ENCODE measurements at places on chromosomes 13 and 19. TPM values are rescaled to one million over a fixed set of nuclear protein-coding genes. Genes with fewer than 3 reads are reported as not detected.

- no peak for DNase-seq
Measured at GRCh38 chr19:14271840-14272239, 65.9 kb upstream of the ADGRL1 start.

GRCh38 chr13:53151336-53152056, 122.9 kb downstream of the OLFM4 start:
- DNase-seq, result peak; percentile 32

DNA sequence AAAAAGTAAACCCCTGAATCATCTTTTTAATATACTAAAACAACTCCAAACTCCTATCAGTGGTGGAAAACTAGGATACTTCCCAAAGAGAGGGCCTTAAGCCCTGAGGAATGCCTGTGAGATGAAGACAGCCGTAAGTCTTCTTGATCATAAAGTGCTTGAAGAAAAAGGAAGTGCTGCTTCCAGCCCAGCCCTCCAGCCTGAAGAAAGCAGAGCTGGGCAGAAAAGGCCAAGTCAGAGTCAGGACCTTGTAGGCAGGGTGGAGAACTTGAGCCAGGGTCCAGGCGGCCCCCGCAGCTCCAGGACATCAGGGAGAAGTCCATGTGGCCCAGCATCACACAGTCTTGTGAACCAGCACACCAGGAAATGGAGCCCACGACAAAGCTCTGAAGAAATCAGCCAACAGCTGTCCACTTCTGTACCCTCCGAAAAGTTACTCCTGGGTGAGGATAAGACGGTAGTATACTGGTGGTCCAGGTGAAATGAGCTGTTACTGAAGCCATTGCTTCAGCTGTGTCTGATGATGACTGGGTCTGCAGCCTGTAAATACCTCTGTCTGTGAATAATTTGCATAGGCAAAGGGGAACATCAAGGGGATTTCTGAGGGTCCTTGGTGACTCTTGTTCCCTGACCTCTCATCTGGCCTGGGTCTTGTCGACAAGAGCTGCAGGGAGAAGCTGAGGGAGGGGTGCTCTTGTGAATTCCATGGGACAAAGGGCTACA, 18.7 kb upstream of the CRYL1 start:
- DNase-seq, result no peak

GRCh38 chr13:31909864-31910551, 121.6 kb upstream of the FRY start:
- peak; percentile 56 for DNase-seq

DNA sequence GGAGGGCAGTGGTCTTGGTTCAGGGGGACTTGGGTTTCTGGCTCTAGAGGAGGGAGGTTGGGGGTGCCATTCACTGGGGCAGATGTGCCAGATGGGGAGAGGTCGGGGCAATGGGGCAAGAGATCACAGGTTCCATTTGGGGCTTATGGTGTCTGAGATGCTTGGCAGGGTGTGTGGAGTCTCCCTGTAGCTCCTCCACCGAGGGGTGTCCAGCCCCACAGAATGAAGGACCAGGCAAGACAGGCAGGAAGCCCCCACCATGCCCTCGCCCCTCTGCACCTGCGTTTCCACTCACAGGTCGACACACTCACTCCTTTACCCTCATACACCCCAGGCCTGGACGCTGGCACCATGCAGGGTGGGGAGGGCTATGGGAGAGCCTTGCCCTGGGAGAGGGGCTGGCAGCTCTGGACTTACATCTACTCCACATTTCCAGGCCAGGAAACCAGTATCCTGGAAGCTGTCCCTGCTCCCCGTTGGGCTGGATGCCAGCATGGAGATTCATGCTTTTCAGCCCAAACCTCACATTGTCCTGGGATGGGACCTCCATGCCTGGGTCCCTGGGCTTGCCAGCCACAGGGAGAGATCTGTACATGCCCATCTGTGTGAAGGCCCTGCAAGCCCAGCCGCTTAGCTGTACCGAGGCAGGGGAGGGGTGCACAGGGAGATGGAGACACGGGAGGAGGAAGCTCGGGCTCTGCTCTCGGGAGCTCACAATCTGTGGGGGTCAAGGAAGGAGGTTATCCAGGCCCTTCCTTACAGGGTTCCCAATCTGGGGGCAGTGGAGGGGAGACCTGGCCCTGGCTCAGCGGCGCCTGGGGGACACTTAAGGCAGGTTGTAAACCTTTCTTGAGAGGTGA, 77.1 kb downstream of the CHST8 start:
- no peak for DNase-seq

GRCh38 chr19:4069331-4069959, 2.7 kb upstream of the ZBTB7A start:
- DNase-seq, result peak; percentile 84

DNA sequence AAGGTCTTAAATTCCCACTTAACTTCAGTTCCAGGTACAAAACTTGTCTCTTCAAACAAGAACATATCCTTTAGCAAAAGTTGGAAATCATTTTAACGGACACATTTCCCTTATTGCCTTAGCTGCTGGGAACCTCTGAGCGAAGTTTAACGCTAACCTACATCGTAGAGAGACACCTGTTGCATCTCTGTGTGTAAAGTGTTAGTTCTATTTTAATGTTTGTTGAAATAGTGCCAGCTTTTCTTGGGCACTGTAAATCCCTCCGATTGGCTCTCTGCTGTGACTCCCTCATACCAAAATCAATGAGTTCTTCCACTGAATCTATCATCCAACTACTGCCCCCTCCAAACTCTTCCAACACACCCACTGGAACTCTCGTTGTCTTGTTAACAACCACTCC, 2.3 kb upstream of the HIF3A start:
- DNase-seq, result no peak

DNA sequence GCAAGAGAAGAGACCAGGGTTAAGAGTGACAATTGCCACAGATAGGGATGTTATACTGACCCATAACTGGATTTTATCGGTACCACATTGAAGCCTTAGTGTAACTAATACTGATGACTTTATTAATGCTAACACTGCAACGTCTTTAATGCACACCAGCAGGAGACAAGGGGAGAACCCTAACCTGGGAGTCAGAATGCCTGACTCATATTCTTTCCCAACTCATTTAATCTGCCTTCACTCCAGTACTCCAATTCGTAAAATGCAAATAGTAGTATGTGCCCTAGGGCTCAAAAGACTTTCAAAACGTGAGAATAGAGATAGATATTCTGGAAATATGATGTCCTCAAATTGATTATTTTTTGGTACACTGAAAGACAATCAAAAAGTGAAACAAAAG, 62.4 kb downstream of the GPC6 start:
- DNase-seq, result no peak

- DNase-seq, result no peak
Measured at GRCh38 chr13:76216729-76217128, 580.6 kb downstream of the LMO7 start.

- DNase-seq, result peak; percentile 64
Measured at GRCh38 chr19:10718205-10719196, 622 bp downstream of the DNM2 start.

- no peak for DNase-seq
Measured at GRCh38 chr19:39085392-39085791, 1.2 kb downstream of the ACP7 start.

- no peak for DNase-seq
Measured at GRCh38 chr13:59299584-59299983, 864.1 kb downstream of the DIAPH3 start.

DNA sequence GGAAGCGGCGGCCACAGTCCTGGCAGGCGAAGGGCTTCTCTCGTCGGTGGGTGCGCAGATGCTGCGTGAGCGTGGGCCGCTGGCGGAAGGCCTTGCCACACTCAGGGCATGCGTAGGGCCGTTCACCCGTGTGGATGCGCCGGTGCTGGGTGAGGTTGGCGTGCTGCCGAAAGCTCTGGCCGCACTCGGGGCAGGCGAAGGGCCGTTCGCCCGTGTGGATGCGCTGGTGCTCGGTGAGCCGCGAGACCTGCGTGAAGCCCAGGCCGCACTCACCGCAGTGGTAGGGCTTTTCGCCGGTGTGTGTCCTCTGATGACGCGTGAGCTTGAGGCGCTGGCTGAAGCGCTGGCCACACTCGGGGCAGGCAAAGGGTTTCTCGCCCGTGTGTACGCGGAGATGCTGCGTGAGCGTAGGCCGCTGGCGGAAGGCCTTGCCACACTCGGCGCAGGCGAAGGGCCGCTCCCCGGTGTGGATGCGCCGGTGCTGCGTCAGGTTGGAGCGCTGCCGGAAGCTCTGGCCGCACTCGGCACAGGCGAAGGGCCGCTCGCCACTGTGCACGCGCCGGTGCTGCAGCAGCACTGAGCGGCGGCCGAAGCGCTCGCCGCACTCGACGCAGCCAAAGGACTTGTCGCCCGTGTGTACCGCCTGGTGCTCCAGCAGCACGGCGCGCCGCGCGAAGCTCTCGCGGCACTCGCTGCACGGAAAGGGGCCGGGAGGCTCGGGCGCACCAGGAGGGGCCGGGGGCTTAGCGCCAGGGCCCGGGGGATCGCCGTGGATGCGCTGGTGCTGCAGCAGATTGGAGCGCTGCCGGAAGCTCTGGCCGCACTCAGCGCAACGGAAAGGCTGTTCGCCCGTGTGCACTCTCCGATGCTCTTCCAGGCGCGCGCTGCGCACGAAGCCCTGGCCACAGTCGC, 4.0 kb upstream of the UBE2M start:
- peak; percentile 52 for DNase-seq

GRCh38 chr19:7351861-7352260, 3.1 kb downstream of the ARHGEF18 start:
- DNase-seq, result no peak

DNA sequence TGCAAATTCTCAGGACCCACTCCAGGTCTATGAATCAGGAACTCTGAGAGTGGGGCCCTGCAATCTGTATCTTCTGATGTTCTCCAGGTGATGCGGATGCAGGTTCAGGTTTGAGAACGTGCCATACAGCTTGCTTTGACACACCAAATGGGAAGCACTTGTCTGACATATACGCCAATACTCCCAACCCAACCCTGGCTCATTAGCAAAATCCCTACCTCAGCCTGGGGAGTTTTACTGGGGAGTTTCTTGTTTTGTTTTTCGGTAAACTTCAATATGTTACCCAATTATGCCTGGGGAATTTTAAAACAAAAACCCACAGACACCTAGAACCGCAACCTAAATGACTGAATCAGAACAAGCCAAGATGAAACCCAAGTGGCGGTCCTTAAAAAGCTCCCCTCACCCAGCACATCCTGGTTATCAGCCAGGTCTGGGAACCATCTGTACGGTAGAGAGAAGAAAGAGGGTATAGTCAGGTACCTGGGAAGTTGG, 41.2 kb downstream of the ABCC4 start:
- no peak for DNase-seq

DNA sequence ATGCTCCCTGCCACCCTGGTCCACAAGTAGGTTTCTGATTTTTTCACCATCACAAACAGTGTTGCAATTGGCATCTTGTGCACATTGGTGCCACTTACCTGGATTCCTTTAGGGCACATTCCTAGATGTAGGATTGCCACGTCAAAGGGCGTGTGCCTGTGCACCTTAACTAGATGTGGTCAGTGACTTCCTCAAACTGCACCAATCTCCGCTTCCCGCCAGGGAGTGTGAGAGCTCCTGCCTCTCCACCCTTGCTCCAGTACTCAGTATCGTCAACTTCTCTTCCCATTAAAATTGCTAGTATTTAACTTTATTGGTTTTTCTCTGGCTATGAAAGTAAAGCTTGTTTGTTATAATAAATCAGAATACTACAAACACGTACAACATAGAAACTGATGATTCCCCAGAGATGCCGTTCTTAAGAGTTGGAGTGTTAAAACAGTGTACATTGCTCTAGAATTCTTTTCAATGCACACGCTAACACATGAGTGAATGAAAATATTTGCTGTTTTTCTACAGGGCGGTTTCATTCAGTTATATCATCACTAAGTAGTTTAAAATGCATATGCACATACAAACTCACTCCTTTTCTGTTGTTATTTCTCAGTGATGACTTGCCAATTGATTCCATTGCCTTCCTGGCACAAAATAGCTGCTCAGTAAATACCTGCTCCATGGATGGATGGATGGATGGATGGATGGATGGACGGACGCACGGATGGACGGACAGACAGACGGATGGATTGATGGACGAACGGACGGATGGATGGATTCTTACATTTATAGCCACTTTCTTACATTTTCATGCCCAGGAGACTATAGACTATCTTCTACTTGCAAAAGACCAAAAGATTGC, 23.4 kb downstream of the CCNE1 start:
- no peak for DNase-seq

DNA sequence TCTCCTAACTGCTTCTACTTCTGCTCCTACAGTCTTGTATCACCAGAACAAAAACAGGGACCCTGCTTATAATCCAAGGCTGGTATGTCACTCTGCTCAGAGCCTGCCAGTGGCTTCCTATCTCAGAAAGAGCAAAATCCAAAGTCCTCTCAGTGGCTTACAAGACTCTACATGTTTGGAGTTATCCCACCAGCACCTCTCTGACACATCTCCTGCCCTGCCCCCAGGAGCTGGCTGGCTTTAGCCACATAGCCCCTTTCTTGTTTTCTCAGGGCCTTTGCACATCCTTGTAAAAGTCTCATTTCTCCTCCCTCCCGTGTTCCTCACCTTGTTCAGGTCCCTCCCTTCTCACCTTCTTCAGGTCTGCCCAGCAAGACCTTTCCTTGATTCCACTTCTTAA, 2.2 kb upstream of the KCTD12 start:
- no peak for DNase-seq

DNA sequence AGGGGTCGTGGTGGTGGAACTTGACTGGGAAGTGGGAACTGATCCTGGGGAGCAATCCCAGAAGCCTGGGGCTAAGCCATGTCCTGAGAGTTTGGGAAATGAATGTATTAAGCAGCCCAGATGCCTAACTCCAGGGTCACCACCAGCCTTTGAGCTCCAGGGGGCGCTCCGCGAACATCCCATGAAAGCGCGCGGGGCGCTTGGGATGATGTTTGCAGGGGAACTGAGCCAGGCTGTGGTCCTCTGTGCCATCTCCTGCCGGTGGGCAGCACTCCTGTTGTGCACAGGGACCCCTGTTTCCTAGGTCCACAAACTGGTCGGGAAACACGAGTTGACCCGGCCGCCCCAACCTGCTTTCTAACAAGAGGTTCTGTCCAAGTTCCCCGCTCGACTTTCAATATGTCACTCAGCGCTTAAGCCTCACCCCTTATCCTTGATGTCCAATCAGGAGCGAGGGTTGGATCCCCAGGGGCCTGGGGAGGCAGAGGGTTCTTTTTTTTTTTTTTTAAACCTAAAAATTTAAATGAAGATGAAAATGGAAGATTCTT, 14.4 kb downstream of the LEUTX start:
- DNase-seq, result peak; percentile 78

DNA sequence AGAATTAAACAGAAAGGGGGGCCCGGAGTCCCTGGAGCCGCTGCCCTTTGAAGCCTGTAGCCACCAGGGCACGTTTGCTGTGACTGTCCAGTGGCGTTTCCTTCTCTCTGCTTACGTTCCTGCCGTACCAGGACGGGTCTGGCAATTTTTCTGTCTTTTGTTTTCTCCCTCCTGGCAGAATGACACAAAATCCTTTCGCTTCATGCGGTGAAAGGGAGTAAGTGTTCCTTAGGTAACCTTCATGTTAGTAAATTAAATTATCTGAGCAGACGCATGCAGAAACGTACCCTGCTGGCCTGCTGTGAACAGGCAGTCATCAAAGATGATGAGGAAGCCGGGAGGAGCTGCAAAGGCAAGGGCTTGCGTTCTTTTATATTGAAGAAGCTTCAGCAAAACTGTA, 299.3 kb upstream of the ARGLU1 start:
- no peak for DNase-seq

- no peak for DNase-seq
Measured at GRCh38 chr19:58397533-58398037, 2.1 kb downstream of the RNF225 start.

ZNF492 gene
- 1.1 TPM for total RNA-seq

TMIGD2 gene
- total RNA-seq, result 2.6 TPM

IGFL2 gene
- not detected for total RNA-seq

SIGLEC10 gene
- total RNA-seq, result 0.88 TPM

ACTMAP gene
- total RNA-seq, result 18.1 TPM

ZNF296 gene
- total RNA-seq, result 5.9 TPM

GAPDHS gene
- not detected for total RNA-seq

Data from activated CD4-positive, alpha-beta memory T cell treated with anti-CD3 and anti-CD28 coated beads, Interleukin-2, amount 10 ng/mL, durations not matched to agents 7 days and 5 days (primary cell).